ENCODE measurements at places on chromosomes 3 and 15.

DNA sequence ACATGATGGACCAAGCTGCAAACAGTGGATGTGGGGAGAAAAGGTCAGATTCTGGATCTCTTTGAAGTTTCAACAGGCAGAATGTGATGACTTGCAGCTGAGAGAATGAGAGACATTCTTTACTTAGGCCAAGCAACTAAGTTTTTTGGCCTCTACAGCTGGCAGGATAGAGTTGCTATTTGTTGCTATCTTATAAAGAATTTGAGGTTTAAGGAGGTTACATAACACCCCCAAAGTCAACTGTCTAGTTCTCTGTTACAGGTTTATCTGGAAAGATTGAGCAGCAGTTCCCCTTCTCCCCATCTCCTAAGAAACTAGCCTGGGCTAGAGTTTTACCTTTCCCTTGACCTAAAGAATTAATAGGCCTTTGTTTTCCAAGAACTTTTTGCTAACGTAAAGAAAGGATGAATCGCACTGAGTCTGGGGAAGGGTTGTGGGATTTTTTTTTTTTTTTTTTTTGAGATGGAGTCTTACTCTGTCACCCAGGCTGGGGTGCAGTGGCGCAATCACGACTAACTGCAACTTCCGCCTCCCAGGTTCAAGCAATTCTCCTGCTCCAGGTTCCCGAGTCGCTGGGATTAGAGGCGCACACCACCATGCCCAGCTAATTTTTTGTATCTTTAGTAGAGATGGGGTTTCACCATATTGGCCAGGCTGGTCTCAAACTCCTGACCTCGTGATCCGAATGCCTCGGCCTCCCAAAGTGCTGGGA is 26.6 kb upstream of the SLMAP start:
- DNase-seq = peak; percentile 16

DNA sequence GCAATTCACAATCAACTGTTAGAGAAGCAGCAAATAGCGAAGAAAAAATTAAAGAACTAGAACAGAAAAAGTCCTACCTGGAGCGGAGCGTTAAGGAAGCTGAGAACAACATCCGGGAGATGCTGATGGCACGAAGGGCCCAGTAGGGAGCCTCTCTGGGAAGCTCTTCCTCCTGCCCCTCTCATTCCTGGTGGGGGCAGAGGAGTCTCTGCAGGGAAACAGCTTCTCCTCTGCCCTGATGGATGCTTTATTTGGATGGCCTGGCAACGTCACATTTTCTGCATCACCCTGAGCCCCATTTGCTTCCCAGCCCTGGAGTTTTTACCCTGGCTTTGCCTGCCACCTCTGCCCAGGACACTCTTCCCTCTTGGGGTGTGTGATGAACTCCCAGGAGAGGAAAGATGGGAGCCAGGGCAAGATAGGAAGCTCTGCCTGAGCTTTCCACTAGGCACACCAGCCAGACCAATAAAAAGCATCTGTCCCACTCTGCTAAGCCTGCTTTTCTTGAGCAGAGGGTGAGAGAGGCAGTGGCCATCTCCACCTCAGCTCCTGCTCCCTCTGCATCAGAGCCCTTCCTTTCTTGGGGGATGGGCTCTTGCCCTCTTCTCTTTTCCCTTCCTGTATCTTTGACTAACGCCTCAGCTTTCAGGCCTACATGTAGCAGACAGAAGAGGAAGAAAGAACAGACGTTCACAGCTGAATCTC is 39.4 kb downstream of the PPARG start:
- DNase-seq = no peak

DNA sequence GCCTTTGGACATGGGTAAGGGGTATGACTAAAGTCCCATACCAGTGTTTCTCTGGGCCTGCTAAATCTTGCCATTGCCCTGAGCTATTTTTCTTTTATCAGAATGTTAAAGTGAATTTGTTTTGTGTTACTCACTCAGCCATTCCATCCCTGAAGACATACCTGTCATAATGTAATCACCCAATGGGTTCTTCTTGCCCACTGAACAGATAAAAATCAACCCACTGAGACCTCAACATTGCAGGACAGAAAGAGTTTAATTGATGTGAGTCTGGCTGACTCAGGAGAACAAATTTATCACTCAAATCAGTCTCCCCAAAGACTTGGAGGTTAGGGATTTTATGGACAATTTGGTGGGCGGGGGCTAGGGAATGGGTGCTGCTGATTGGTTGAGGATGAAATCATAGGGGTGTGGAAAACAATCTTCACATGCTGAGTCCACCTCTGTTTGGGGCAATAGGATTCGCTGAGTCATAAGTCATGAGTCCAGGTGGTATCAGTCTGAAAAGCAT is 47.4 kb downstream of the ILDR1 start:
- DNase-seq = no peak

DNA sequence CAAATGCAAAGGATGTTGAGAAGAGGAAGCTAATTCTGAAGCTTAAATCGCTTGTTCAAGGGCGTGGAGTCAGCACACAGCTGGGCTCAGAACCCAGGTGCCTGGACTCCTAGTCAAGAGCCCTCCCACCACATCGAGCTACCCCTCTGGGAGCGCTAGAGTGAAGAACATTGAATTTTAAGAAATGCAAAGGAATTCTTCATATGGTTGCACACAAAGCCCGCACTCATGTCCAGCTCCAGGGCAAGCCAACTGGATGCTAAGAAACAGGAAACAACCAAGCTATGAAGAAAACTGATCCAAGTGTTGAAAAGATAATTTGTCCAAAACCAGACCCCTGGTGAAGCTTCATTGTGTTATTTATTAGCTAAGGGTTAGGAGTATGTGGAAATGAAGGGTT is 122.3 kb downstream of the ALDH1A2 start:
- no peak for DNase-seq

GRCh38 chr3:181630853-181631252 is 80.9 kb upstream of the SOX2 start:
- DNase-seq = no peak

- DNase-seq = no peak
Observed at GRCh38 chr3:157531301-157531660, 28.1 kb upstream of the VEPH1 start.

GRCh38 chr3:128360705-128361271 is 105.9 kb downstream of the DNAJB8 start:
- no peak for DNase-seq

GRCh38 chr3:123383091-123384053 is 65.5 kb downstream of the ADCY5 start:
- DNase-seq = peak; percentile 34

DNA sequence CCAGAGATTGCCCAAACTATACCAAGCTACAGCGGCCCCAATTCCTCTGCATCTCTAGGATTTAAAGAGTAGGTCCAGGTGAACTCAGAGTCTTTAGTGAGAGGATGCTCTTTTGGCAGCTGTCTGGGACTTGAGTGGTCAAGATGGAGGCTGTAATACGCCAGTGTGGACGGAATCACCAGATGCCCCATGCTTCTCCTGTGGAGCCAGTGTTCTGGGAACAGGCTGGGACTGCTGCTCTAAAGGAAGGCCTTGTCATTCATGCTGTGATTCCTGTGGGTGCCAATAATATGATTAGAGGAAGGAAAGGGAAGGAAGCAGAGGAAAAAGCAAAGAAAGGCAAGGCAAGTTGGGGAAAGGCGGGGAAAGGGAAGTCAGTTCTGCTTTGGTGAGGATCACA is 17.4 kb upstream of the NOX5 start:
- no peak for DNase-seq
